H7 (cell line): ENCODE measurements at places on chromosomes 6 and 20. TPM values are rescaled to one million over a fixed set of nuclear protein-coding genes. Genes with fewer than 3 reads are reported as not detected.
A peak's percentile ranks its signal among the peaks of the same experiment; 100 is the strongest.

GRCh38 chr20:62985444-62985778 is 21.4 kb downstream of the BHLHE23 start:
- no peak for DNase-seq

DNA sequence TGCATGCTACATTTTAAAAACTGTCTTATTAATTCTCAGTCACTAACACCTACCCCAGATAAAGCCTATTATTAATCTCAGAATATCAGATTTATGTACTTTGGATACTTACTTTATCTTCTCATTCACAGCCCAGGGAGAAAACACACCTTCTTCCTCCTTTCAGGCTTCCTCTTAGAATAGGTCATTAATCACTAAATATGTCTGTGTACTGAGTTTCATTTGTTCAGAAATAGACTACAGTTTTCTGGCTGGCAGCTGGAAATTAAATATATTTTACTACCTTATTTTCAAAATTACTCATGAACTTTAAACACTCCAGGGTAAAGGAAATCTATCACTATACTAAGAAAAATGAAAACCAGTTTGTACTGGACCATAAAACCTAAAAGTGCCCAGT is 147.7 kb upstream of the DST start:
- DNase-seq: no peak

Gene TBXT
- 0.22 and 1.0 TPM in 2 replicates for total RNA-seq

Gene SLPI
- not detected in 2 replicates for total RNA-seq

DNA sequence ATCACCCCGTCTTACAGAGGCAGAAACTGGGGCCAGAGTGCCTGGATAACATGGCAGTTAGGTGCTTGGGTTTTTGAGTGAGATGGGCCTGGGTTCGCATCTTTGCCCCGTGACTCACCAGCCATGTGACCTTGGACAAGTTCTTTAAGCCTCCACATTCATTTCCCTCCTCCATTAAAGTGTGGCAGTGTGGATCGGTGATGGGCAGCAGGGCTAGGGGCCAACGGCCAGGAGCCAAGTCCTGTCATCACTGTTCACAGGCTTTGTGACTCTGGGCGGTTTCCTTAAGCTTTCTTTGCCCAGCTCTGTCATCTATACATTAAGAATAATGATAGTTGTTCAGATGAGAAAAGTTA is 85.5 kb upstream of the PMEPA1 start:
- DNase-seq: no peak

Gene BCAS1
- total RNA-seq: 0.07 TPM in 1 of 2 replicates, not detected in the other

DNA sequence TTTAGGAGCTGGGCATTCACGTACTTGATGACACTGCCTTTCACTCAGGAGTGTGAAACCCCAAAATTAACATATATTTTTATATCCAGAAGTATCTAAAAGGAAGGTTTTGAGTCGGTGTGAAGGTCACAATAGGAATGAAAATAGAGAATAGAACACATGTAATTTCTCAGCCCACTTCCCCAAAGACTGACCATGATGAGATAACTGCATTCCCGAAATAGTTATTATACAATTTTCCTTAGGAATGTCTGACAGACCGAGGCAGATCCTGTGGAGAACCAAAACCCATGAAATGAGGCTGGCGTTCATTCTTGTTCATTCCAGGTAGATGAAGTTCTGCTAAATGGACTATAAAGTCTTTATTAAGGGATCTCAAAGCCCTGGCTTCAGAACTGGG is 10.3 kb downstream of the NSFL1C start:
- no peak for DNase-seq

DNA sequence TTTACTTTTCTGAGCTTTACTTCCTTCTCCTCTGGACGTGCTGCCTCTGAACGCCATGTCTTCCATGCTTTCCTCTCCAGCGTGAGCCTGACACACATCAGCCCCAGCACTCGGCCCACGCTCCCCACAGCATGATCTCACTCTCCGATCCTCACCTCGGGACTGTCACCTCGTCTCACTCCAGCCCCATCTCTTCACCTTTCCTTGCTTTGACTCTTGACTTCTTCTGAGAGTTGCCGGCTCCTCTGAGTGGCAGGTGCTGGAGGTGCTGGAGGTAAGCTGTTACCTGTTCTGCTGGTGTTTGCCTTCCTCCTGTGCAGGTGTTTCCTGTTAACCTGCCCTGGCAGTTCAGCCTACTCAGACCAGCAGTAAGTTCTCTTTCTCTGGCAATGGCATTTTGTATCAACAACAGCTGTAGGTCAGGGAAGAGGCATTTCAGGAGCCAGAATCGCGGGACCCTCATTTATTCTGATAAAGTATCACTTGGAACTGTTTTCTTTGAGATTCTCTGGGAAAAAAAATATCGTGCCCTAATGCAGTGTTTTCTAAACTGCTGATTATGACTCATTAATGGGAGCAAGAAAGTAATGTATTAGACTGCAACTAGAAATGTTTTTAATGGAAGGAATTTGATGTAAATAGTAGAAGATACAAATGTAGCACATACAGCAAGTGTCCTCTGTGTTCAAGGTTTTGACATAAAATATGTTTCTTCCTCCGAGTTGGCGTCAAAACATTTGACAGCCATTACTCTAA is 106.5 kb downstream of the ARID1B start:
- no peak for DNase-seq

DNA sequence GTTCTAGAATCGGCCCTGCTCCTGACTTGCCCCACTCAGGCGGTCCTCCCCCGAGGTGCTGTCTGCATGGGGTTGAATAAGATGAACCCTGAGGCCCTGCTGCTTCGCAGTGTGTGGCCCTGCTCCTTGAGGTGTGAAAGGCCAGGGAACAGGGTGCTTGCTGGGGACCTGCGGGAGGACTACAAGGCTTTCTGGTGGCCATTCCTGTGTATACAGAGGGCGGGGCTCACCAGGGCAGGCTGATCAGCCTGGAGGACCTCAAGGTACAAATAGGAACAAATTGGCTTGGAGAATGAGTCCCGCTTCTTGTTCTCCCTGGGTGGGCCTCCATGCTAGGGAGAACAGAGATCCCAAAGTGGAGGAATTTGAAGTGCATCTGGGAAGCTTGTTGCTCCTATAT is 5.7 kb downstream of the NOTCH4 start:
- no peak for DNase-seq

GRCh38 chr20:709991-710779 is 34.6 kb upstream of the SCRT2 start:
- peak; percentile 87 for DNase-seq

DNA sequence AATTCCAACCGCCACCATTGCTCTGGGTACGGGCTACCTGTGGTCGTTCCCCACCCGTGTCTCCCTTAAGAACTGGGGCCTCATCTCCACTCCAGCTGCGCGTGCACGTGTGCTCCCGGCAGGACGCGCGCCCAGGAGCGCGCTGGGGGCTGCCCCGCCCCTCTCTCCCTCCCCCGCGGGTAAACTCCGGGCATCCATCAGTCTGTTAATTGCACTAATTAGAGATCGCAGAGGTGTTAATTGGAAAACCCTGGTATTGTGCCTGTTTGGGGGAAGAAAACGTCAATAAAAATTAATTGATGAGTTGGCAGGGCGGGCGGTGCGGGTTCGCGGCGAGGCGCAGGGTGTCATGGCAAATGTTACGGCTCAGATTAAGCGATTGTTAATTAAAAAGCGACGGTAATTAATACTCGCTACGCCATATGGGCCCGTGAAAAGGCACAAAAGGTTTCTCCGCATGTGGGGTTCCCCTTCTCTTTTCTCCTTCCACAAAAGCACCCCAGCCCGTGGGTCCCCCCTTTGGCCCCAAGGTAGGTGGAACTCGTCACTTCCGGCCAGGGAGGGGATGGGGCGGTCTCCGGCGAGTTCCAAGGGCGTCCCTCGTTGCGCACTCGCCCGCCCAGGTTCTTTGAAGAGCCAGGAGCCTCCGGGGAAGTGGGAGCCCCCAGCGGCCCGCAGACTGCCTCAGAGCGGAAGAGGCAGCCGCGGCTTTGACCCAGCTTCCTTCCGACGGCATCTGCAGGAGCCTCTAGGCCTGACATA is 14.4 kb downstream of the FOXP4 start:
- DNase-seq: peak; percentile 94

DNA sequence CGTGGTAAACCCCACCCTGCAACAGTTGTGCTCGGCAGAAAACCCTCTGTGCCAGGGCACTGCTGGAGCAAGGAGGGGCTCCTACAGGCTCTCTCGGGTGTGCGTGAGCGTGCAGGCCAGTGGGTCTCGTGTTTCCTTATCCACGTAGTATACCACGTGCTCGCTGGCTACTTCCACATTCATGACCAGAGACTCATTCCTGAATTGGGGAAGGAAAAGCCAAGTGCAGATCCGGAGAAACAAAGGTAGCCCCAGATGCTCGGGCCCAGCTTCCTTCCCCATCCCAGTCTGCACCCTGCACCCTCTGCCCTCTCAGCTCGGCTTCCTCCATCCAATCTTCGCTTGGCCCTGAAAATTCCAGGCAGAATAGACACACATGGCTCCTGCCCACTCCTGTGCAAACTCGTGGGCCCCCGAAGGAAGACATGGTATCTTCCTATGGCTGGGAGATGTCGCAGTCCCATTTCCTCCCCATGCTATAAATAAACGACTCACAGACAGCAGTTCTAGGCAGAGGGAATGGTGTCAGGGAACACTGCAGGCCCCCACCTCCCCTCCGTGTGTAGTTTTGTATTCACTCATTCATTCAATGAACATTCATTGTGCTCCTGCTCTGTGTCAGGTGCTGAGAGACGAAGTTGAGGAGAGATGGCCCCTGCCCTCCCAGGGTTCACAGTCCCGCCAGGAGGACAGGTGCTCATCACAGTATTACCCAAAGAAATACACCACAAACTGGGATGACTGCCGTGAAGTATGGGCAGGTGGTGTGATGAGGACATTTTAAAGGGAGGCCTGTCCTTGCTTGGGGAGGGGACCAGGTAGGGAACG is 29.6 kb downstream of the NPEPL1 start:
- DNase-seq: peak; percentile 23

Gene KCNB1
- total RNA-seq: 0.41 and 0.48 TPM in 2 replicates

DNA sequence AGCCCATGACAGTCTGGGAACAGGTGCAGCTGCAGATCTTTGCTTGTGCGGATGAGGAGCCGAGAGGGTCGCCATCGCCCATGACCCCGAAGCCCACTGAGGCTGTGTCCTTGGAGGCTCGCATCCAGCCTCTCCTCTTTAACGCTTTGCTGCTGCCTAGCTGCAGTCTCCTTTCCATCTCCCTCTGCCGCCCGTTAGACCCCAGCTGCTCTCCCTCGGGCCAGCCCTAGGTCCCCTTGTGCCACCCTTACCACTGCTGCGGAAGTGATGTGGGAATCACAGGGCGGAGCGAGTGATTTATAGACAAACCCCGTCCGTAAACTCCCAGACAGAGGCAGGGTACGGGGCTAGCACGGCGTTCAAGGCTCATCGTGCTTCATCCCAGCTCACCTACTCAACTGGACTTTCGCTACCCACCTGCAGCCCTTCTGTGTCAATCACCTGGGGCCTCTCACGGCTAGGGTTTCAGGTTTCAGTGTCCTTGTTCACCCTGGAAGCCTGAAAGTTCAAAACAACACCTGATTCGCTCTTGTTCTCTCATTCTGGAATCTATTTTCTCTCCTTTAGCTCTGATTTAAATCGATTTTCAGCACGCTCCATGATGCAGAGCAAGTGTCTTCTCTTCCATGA is 76.1 kb downstream of the PAX1 start:
- peak; percentile 45 for DNase-seq

DNA sequence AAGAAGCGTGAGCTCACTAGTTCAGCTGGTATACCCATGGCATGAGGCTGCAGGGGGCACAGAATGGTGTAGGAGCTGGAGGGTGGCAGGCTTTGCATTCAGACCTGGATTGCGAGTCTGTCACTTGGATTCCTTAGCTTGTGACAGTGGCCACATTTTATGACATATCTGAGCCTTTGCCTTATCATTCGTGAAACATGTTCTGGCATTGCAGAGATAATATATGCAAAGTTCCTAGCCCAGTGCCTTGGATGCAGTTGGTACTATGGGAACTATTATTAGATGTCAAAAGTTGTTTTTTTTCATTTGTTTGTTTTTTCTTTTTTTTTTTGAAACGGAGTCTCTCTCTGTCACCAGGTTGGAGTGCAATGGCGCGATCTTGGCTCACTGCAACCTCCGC is 230.7 kb upstream of the PRDM1 start:
- DNase-seq: no peak

- no peak for DNase-seq
Measured at GRCh38 chr6:90233213-90233612, 63.4 kb downstream of the BACH2 start.

Gene SLC26A8
- 0.03 TPM in 1 of 2 replicates, not detected in the other for total RNA-seq

Gene VSX1
- not detected in 2 replicates for total RNA-seq

Gene ZNF334
- 3.9 and 9.1 TPM in 2 replicates for total RNA-seq

- DNase-seq: no peak
Measured at GRCh38 chr6:31247813-31248212, 24.1 kb downstream of the HLA-C start.

GRCh38 chr6:63816401-63816981 is 180.9 kb downstream of the PHF3 start:
- DNase-seq: no peak

Gene DAAM2
- 0.97 and 1.0 TPM in 2 replicates for total RNA-seq

- DNase-seq: no peak
Measured at GRCh38 chr6:34322732-34323131, 69.7 kb downstream of the NUDT3 start.

DNA sequence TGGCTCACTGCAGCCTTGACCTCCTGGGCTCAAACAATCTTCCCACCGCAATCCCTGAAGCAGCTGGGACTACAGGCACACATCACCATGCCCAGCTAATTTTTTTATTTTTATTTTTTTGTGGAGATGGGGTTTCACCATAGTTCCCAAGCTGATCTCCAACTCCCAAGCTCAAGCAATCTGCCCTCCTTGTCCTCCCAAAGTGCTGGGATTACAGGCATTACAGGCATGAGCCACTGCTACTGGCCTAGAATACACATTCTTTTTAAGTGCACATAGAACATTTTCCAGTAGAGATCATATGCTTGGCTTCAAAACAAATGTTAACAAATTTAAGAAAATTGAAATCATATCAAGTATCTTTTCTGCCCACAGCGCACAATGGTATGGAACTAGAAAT is 176.8 kb upstream of the MARCKS start:
- no peak for DNase-seq

- DNase-seq: no peak
Measured at GRCh38 chr20:12870588-12870987, 138.2 kb upstream of the SPTLC3 start.

Gene SRMS
- 0.21 and 0.33 TPM in 2 replicates for total RNA-seq

DNA sequence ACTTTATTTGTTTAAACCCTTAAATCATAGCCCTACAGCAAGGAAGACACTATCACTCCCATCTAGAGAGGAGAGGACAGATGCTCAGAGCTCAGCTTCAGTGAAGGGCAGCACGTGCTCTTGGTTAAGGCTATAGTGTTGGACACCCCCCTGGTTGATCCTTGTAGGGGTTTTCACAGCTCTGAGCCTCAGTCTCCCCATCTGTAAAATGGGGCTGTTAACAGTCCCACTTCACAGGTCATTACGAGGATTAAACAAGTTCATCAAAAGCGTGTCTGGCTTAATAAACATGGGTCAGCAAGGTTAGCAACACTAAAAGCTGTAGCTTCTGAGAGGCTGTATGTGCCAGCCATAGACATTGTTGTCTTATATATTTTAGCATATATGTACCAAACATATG is 82.4 kb downstream of the NFATC2 start:
- DNase-seq: no peak
